ENCODE measurements at places on chromosomes 3 and 15. TPM values are rescaled to one million over a fixed set of nuclear protein-coding genes. Genes with fewer than 3 reads are reported as not detected.

Gene WDR49
- not detected for total RNA-seq

DNA sequence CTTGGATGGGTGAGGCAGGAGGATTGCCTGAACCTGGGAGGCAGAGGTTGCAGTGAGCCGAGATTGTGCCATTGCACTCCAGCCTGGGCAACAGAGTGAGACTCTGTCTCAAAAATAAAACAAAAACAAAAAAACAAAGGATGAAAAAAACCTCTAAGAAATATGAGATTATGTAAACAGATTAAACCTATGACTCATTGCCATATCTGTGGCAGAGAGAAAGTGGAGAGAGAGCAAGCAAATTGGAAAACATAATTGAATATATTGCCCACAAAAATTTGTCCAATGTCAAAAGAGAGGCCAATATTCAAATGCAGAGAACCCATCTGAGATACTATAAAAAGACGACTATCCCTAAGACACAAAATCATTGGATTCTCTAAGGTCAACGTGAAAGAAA lies 1106.0 kb downstream of the OTOL1 start:
- no peak for DNase-seq

GRCh38 chr3:184832044-184832443 lies 20.1 kb downstream of the VPS8 start:
- DNase-seq = no peak

- DNase-seq = no peak
Measured at GRCh38 chr3:79255702-79256101, 512.1 kb downstream of the ROBO1 start.

Measured in epithelial cell of proximal tubule (primary cell).